Urinary bladder (tissue), 4 donors: ENCODE measurements at places on chromosomes 1 and 21. TPM values are rescaled to one million over a fixed set of nuclear protein-coding genes. Genes with fewer than 3 reads are reported as not detected.

DNA sequence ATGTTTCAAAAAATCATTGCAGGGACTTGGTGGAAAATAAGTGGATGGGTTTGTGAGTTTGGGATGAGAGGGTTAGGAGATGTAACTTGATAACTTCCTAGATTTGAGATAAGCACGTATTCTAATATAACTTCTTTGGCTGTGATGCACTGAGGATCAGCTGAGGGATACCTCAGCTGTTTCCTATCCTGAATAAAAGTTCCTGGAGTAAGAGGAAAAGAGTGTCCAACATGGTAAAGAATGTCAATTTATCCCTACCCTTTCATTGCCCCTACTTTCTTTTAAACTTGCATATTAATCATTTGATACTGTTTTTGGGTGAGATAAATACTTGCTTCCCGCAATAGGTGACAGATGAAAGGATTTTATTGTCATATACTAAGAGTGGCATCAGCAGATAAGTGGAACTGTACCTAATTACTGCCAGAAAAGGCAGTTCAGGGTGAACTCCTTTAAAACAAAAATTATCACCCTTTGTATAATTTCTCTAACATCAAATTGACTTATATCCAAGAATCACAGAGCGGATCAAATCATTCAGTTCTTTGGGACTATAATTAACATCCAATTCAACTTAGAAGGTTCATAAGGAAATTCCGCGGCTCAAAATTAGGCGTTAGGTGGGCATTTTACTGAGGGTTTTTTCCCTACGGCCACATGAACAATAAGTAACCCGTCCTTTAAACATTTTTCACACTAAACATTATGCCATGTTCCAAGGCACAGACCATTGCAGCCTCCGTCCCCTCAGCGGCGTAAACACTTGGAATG, 1.4 kb upstream of the SUCO start:
- no peak for DNase-seq

DNA sequence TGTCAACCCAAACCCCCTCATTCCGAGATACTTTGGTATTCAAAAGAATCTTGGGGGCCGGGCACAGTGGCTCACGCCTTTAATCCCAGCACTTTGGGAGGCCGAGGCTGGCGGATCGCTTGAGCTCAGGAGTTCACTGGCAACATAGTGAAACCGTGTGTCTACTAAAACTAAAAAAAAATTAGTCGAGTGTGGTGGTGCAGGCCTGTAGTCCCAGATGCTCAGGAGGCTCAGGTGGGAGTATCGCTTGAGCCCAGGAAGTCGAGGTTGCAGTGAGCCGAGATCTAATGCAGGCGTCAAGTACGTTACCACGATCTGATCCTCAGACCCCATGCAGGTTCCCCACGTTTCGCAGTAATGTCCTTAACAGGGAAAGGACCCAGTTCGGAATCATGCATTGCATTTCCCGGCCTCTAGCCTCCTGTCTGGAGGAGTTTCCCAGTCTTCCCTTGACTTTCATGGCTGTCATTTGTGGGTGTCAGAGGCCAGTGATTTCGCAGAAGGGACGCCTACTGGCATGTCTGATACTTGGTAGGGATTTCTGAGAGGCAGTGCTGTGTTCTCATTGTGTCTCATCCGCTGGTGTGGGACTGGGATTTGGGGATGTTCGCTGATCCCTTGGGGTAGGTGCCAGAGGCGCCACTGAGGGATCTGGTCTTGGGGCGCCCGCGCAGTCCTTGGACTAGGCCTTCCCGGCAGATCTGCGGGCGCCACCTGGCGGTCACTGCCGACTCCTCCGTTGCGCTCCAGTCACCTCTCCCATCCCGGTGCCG, 39.3 kb upstream of the HMGN1 start:
- DNase-seq: no peak

DNA sequence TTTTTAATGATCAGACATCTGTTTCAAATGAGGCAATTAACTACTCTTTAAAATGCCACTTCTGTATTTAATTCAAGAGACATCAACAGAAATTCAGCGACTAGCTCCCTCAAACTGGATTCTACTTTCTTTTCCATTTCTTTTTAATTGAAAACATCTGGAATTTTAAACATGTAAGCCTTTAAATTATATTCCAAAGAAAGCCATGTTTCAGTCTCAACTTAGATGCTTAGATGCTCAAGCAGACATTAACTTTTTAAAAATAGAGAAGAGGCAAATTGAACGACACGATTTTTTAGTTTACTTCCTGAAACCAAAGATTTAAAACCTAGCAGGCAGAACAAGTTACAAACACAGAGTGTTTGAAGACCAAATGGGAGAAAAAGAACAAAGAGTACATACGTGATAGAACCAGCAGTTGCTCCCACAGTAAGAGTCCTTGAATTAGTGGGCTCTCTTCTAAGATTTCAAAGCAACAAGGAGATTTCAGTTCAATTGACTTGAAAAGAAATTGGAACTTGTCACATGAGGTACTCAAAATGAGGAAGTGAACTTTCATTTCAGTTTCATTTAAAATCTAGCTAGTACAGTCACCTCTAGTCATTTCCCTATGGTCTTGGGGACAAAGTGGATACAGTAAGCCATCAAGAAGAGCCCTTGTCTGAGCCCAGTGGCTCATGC, at the start of gene CTSS:
Gene CTSS (minus strand): TSS at position 483 of the 681 bp plus-strand sequence. CDS start 1,015 bp downstream, outside the sequence.
- peak; percentile 17 for DNase-seq

GRCh38 chr1:30292451-30292850, 430.9 kb downstream of the MATN1 start:
- no peak for DNase-seq

SLC2A5 gene
- total RNA-seq: 1.3 TPM

PLA2G2D gene
- total RNA-seq: not detected

C1orf115 gene
- 10.0 TPM for total RNA-seq

DNA sequence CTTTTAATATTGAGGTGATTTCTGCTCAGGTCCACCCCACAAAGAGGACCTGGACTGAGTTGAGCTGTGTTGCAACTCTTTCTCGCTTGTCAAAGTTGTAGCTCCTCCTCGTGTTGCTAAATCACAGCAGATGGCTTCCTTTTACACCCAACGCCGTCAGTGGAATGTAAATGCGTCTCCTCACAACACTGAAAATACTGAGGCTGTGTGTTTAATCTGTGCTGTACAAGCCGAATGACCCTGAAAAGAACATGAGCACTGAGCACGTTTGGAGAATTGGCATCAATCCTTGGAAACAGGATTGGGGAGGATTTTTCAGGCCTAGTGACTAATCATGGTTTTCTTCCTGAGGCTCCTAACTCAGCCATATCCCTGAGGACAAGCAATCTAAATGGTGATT, 196.0 kb downstream of the CRB1 start:
- peak; percentile 69 for DNase-seq

ARPC5 gene
- 145 TPM for total RNA-seq

- DNase-seq: no peak
Observed at GRCh38 chr1:56188221-56188620, 391.1 kb downstream of the PLPP3 start.

CD1D gene
- total RNA-seq: 1.6 TPM

TAS1R3 gene
- total RNA-seq: 0.48 TPM

- no peak for DNase-seq
Observed at GRCh38 chr1:63112155-63112900, 210.0 kb upstream of the FOXD3 start.

DNA sequence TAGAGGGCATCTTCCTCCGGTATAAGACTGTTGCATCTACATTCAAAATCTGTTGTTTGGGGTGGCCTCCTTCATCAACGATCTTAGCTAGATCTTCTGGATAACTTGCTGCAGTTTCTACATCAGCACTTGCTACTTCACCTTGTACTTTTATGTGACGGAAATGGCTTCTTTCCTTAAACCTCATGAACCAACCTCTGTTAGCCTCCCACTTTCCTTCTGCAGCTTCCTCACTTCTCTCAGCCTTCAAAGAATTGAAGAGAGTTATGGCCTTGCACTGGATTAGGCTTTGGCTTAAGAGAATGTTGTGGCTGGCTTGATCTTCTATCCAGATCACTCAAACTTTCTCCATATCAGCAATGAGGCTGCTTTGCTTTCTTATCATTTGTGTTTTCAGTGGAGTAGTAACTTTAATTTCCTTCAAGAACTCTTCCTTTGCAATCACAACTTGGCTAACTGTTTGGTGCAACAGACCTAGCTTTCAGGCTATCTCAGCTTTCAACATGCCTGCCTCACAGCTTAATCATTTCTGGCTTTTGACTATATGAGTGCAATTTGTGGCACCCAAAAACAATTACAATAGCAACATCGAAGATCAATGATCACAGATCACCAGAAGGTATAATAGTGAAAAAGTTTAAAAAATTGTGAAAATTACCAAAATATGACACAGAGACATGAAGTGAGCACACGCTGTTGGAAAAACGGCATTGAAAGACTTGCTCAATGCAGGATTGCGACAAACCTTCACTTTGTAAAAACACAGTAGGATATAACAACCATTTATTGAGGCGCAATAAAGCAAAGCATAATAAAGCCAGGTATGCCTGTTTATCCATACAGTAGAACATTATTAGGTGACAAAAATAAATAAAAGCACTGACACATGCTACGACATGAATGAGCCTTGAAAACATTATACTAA, 56.7 kb upstream of the GFI1 start:
- DNase-seq: no peak

DNA sequence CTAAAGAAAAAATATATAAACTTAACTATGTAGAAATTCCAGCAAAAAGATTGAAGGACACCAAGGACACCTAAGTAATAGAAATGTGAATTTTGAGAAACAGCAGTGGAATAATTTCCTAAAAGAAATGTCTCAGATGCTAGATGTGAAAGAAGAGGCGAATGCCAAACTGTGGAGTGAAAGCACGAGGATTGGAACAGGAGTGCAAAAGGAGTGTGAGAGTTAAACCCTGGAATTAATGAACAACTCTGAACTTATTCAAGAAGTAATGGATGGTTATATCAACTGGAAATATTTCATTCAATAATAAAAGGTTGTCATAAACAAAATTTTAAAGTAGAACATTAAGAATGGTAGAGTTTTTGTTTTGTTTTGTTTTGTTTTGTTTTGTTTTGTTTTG, 78.5 kb upstream of the SGIP1 start:
- no peak for DNase-seq

CTSK gene
- 161 TPM for total RNA-seq

GRCh38 chr1:52192024-52192423, 50.1 kb downstream of the ZFYVE9 start:
- DNase-seq: no peak

UQCRHL gene
- 2.9 TPM for total RNA-seq

- DNase-seq: no peak
Observed at GRCh38 chr1:163974120-163974519, 584.9 kb upstream of the PBX1 start.

GRCh38 chr1:96329121-96329520, 392.5 kb upstream of the PTBP2 start:
- no peak for DNase-seq

DNA sequence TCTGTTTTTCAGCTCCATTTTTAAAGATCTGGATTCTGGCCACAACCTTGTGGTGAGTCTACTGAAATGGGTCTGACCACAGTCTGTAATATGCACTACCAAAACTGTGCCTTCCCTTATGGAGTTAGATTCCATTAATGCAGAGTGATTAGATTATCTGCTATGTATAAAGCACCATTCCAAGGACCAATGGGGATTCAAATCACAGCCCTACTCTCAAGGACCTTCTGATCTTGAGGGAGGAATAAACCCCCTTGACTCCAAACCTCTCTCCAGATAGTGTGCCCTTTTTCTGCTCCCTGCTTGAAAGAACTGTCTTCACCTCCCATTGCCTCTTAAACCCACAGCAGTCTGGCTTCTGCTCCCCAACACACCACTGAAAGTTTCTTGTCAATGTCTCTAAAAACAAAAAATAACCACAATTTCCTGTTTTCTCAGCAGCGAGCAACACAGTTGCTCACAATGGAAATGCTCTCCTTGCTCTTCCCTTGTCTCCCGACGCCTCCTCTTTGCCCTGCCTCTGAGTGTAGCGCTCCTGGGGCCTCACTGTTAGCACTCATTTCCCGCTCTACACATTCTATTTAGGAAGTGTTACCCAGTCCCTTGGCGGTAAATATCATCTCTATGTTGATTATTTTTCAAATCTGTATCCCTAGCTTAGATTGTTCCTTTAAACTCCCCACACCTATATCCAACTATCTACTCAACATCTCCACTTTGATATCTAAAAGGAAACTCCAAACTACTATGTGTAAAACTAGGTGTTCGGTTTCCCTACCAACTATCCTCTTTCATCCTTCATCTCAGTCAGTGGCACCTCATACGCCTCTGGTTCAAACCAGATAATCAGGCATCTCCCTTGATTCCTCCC, 13.6 kb downstream of the PCNX2 start:
- DNase-seq: no peak

FRRS1 gene
- total RNA-seq: 23.2 TPM

SPATA17 gene
- 4.7 TPM for total RNA-seq

DNA sequence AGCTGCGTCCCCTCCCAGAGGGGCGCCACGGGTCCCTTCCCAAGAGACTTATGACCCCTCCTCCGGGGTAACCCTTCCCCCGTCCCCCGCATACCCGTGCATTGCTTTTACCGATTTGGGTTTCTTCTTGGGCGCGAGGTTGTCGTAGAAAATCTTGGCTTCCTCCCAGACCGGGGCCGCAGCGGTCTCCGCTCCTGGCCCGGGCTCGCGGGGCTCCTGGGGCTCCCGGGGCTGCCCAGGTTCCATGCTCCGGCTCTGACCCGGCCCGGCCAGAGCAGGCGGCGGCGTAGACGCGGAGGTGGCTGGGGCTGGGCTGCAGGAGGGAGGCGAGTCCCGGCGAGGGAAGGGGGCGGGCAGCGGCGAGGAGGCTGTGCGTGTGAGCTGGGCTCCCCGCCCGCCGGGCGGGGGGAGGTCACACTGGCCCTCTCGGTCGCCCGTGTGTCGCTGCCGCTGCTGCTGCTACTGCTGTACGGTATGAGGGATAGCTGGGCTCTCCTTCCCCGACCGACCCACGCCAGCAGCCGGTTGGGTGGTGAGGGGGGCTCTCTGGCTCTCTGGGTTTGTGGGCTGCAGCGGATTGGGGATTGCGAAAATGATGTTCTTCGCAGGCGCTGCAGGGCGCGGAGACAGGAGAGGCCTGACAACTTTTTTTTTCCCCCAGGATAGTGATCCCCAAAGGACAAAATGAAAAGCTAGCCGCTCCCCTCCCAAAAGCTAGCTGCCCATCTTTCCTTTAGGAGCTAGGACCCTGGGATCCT, at the start of gene NT5C1A:
Gene NT5C1A (minus strand): TSS at position 315 of the 758 bp plus-strand sequence. CDS start 69 bp downstream, at position 246.
- DNase-seq: no peak

CNR2 gene
- 0.11 TPM for total RNA-seq

- DNase-seq: no peak
Observed at GRCh38 chr1:209597499-209597898, 14.0 kb downstream of the CAMK1G start.

GRCh38 chr1:19654886-19655717, 9.6 kb upstream of the HTR6 start:
- DNase-seq: no peak

AXDND1 gene
- 1.7 TPM for total RNA-seq

- no peak for DNase-seq
Observed at GRCh38 chr1:115437196-115437595, 99.1 kb upstream of the NGF start.

GBP7 gene
- not detected for total RNA-seq

TMEM52 gene
- total RNA-seq: not detected

F3 gene
- total RNA-seq: 9.7 TPM

S100A2 gene
- 26.2 TPM for total RNA-seq

PTCH2 gene
- total RNA-seq: 4.4 TPM
